ENCODE measurements at places on chromosomes 16 and 17.

GRCh38 chr16:56841659-56842058 is 23.3 kb upstream of the SLC12A3 start:
- DNase-seq, result no peak

DNA sequence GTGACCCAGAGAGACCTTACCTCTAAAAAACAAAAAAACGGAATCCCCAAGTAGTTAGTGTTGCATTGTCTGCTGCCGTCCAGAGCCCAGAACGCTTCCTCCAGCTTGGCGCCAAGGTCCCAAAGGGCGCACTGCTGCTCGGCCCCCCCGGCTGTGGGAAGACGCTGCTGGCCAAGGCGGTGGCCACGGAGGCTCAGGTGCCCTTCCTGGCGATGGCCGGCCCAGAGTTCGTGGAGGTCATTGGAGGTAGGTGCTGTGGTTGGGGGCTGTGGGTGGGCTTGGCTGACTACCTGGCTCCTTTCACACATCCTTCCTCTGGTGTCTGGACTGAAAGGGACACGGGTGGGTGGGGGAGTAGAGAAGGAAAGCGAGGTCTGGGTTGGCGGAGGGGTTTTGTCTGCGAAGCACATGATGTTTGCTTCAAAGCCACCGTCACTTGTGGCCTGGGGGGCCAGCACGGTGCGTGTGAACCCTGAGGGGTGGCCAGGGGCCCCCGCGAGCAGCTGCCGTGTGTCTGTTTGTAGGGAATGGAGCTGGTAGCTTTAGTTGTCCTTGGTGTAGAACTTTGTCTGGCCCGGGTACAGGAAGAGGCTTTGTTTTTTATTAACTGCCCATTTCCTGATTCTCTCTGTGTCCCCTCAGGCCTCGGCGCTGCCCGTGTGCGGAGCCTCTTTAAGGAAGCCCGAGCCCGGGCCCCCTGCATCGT is 23.8 kb downstream of the SPG7 start:
- no peak for DNase-seq

DNA sequence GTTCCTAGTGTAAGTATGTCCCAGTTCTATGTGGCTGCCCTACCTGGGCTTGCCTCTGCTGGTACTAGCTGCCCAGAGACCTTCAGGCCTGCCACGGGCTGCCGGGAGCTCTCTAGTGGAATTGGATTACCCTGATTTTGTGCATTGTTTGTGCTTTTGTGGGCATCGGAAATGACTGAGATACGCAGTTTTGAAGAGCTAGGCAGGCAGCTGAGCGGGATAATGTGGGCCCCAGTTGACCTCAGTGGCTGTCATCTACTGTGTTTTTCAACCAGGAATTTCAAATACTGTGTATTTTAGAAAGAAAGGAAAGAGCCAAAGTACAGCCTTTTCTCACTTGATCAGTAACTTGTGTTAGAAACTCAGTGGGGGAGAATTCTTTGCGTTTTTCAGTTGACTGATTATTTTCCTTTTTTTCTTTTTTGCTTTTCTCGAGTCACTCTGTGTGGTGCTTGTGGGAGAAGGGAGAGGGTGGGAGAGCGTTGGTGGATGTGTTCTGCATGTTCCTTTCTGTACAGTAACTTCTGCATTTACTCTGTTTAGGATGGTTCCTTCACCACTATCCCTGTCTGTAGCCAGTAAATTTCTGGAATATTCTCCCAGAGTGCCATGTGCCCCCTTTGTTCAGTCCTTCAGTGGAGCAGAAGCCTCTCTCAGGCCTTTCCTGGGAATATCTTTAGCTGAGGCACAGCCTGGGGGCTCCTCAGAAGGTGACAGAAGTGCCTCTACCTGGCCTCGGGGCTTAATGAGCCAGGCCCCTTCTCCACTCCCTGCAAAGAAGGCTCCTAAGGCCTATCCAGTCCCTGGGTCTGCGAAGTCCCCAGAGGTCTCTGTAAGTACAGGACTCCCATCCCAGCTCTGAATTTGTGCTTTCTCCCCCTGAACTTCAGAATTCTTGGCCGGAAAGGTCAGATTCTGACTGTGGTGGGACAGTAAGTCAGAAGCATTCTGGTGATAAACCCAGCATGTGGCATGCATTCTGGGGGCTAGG is 15.0 kb upstream of the SLC12A3 start:
- DNase-seq, result no peak

GRCh38 chr17:71472809-71473789 is 647.7 kb upstream of the SOX9 start:
- DNase-seq, result no peak

GRCh38 chr17:38510421-38511149 is 82.3 kb downstream of the ARHGAP23 start:
- DNase-seq, result no peak

DNA sequence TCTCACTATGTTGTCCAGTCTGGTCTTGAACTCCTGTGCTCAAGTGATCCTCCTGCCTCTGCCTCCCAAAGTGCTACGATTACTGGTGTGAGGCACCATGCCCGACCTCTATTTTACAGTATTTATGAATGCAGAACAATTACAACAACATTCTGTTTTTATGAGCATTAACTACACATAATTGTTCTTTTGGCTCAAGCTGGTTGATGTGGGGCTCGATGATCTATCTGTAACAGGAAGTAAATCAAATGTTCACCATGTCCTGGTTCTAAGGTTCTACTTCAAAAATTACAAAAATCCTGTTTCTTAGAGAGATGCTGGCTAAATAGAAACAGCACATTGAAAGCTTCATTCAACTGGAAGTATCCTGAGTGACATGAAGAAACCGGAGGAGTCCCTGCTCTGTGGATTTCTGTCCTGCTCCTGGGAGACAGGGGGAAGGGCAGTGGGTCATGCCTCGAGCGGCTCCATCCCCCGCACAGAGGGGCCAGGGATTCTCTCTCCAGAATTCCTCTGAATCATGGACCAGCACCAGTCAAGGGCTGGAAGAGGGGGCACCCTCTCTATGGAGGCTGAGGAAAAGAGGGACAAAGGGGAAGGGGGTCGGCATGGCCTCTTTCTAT is 31.5 kb downstream of the FA2H start:
- no peak for DNase-seq

DNA sequence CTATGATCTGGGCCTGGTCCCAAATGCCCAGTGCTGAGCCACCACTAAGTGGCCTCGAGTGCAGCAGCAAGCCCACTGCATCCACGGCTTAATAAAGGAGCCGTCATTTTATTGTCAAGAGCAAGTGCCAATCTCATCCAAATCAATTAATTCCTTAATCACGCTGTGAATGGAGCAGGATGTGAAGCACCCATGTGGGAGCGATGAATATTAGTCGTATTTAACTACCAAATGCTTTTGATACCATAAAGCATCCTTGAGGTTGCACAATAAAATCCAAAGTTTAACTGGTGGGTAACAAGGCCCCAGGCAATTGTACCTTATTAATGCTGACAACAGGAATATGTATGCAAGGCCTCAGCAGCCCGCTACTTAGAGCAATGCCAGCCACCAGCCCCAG is 226.0 kb upstream of the C16orf82 start:
- no peak for DNase-seq

GRCh38 chr16:87778476-87778829 is 12.7 kb upstream of the KLHDC4 start:
- DNase-seq, result no peak

- DNase-seq, result no peak
Observed at GRCh38 chr17:56936697-56937322, 23.0 kb upstream of the TRIM25 start.

- DNase-seq, result no peak
Observed at GRCh38 chr17:63840591-63841349, 1.7 kb downstream of the SMARCD2 start.

DNA sequence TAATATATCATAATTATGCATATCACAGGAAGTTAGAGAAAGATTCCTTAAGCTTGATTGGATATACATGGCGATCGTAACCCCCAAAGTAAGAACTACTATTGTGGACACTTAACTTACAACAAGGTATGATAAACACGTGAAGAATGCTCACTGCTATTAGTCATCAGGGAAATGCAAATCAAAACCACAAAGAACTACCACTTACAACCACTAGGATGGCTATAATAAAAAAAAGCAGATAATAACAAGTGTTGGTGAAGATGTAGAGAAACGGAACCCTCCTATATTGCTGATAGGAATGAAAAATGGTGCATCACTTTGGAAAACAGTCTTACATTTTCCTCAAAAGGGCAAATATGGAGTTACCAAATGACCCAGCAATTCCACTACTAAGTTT is 265.9 kb downstream of the SLC39A11 start:
- no peak for DNase-seq

DNA sequence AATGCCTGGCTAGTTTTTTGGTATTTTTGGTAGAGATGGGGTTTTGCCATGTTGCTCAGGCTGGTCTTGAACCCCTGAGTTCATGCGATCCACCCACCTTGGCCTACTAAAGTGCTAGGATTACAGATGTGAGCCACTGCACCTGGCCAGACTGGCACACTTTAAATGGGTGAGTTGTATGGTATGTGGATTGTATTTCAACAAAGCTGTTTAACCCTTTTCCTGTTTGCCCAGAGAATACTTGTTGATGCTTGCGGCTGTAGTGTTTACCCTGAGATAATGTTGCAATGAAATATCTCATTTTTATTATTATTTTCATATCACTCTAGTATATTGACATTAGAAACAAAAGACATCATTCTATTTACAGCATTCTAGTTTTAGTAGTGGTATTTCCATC is 17.1 kb upstream of the TMEM94 start:
- DNase-seq, result no peak

GRCh38 chr17:72945473-72945872 is 147.0 kb downstream of the SLC39A11 start:
- no peak for DNase-seq

GRCh38 chr17:19296786-19297778 is 59.9 kb downstream of the EPN2 start:
- DNase-seq, result no peak

GRCh38 chr17:82314727-82315605 is 2.4 kb downstream of the CD7 start:
- no peak for DNase-seq

- no peak for DNase-seq
Observed at GRCh38 chr16:84082110-84082509, 34.6 kb downstream of the MBTPS1 start.

GRCh38 chr16:83296505-83296904 is 511.3 kb upstream of the HSBP1 start:
- no peak for DNase-seq

DNA sequence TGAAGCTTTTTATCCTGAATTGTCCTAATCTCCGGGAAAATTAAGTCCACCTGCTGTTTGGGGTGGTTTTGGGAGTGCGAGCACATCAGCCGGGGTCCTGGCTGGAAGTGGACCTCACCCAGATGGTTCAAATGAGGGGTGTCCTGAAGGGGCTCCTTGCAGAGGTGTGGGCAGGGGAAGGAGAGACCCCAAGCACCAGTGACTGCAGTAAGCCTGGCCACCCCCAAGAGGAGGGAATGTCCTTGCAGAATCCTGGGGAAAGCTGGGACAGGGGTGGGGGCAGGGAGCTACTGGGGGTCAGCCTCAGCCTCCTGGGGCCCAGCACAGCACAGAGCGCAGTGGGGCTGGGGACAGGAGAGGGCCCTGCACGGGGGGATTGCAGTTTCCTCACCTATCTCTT is 29.4 kb downstream of the NAGPA start:
- no peak for DNase-seq

DNA sequence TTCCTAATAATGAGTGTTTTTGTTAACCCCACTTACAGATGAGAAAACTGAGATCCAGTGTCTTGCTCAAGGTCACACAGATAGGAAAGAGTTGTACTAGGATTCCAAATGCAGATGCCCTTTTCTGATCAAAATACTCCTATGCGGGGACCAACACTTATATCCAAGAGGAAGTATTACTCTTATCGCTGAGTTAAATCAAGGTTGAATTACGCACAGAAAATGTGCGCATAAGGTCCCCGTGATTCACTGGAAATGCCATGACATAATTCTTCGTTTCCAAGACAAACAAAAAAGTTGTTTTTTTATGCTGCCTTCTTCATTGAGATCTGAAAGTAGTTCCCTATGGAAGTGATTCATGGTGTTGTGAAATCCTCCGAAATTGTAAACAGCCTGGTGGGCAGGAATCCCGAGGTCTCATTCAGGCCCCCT is 463.8 kb upstream of the HSBP1 start:
- DNase-seq, result no peak

DNA sequence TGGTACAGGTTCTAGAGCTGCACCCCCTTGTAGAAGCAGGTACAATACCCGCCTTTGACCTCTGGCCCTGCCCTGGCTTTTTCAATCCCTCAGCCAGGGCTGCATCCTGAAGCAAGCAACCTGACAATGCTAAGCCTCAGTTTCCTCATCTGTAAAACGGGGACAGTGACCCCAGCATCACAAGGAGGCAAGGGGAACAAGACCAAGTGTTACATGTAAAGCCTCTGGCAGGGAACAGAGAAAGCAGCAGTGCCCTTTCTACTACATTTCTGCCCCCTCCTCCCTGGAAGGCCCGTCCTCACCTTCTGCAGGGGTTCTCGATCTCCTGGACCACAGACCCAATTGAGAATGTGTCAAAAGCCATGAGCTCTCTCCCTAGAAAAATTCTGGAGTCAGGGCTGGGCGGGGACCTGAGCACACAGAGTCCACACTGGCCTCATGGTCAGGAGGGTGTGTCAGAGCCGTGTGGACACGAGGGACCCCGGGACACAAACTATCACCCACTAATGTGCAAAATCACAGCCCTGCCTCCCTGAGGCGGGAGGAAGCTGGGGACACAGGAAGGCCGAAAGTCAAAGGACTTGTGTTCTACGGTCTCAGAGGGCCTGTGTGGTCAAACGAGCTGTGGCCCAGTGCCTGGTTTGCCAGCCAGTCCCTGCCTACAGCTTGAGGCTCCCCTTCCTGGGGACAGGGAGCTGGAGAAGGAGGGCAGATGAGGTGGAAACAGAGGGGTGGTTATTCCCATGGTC is 27.5 kb downstream of the LRRC75A start:
- no peak for DNase-seq

- DNase-seq, result no peak
Observed at GRCh38 chr16:47938272-47938671, 217.5 kb downstream of the ABCC12 start.

DNA sequence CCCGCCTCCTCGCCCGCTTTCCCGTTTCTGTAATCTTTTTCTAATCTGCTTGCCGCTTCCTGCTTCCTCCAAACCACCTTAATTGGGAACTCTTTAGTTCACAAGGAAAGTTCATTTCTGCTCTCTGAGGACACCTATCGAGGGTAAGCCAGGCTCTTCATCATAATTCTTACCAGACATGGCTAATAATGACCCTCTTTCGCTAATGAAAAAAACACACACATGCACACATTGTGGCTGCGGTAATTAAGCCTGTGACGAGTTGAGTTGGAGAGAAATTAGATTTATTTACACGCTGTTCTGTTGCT is 100.6 kb downstream of the ZNF423 start:
- no peak for DNase-seq

GRCh38 chr17:38743556-38744171 is 4.5 kb downstream of the PCGF2 start:
- DNase-seq, result no peak
